ENCODE measurements at places on chromosomes 1 and 21.

GRCh38 chr1:179229214-179230140, at the start of gene ABL2:
Gene ABL2 (minus strand): TSS chr1:179229677. CDS start chr1:179229397, 280 bp downstream.
- DNase-seq: peak; percentile 77

GRCh38 chr1:234593771-234594504, 16.0 kb downstream of the IRF2BP2 start:
- no peak for DNase-seq

DNA sequence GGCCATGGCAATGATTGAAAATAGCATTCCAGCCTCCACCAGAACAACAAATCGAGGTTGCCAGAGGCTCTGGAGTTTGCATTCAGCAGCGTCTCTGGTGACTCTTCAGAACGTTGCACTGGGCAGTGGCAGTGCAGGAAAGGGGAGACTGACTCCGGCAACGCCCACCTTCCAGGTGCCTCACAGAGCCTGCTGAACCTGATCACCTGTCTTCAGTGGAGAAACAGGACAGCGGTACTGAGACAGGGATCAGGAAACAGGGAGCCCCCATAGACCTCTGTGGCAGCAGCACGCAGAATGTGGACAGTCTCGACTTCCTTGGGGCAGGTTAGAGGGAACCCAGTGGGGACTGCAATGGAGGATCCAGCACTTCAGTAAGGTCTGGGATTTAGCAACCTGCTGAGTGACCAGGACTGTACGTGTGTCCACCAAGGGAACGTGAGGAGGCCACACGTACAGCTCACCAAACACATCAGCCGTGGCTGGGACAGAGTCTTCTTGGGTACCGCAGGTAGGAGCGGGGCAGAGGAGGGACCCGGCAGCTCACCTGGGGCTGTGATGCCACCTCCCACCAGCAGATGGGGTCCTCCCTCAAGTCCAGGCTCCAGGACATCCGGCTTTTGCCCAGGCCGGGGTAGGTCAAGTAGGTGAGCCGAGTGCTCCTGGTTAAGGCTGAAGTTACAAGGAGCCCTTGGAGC, 128.6 kb downstream of the PRDM2 start:
- DNase-seq: peak; percentile 27

DNA sequence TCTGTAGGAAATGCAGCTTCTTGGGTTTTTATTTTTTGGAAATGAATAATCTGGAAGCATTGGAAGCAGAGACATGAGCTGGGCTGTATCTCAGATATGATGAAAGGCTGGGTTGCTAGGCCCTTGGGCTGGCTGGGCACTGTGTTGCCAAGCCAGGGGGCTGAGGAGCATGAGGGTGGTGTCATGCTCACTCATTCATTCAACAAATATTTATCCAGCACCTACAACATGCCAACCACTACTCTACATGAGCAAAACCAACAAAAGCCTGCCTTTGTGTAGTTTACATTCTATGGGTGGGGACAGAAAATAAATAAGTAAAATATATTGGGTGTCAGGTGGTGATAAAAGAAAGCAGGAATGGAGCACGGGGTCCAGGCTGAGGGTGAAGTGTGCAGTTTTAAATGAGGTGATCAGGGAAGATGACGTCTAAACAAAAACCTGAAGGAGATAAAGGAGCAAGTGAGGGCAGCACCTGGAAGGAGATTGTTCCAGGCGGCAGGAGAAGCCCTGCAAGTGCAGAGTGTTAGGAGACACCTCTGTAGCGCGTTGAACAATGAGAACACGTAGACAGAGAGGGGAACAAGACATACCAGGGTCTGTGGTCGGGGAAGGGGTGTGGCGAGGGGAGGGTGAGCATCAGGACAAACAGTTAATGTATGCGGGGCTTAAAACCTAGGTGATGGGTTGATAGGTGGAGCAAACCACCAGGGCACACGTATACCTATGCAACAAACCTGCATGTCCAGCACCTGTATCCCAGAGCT, 10.9 kb downstream of the TAGLN2 start:
- no peak for DNase-seq

DNA sequence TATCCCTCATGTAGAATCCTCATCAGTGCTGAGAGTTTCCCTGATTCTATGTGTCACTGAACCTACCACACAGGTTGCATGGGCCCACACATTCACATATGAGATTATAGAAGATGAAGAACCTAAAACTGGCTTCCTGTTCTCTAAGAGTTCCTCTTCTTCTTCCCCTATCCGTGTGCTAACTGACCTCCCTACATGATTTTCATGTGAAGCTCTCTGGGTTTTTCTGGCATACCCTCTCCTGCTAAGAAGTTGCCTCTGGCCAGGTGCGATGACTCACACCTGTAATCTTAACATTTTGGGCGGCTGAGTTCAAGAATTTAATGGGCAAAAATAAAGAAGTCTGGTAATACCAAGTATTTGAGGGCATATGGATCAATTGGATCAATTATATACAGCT, 5.5 kb upstream of the CD244 start:
- no peak for DNase-seq

GRCh38 chr1:183126000-183126366, 60.1 kb upstream of the LAMC2 start:
- DNase-seq: no peak

- DNase-seq: no peak
Observed at GRCh38 chr1:228064296-228064695, 18.2 kb upstream of the ARF1 start.

DNA sequence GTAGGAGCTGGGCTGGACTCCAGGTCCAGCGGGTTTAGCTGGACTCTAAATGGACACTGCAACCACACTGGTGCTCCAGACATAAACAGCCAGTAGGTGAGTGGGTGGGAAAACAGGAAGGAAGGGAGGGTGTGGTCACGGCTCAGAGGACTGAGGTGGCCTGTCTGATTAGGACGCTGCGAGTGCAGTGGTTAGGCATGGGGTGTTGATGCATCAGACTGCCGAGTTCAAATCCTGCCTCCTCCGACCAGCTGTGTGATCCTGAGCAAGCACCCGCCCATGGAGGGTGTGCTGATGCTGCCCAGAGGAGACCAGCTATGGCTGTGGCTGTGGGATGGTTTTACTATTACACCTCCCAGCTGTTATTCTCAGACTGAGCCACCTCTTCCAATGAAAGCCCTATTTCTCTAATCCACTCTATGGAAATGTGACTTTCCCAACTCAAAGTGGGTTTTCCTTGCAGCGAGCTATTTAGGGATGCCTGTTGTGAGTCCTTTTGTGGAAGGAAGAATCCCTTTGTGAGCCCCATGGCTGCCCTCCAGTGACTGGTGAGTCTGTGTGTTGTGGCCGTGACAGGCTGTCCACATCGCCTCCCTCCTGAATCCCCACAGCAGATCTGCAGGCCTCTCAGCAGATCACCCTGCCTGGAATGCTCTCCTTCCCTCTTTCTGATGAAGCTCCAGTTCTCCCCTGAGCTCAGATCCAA, 56.6 kb upstream of the EDN2 start:
- DNase-seq: no peak

GRCh38 chr1:159089184-159089791, 12.7 kb upstream of the AIM2 start:
- no peak for DNase-seq

DNA sequence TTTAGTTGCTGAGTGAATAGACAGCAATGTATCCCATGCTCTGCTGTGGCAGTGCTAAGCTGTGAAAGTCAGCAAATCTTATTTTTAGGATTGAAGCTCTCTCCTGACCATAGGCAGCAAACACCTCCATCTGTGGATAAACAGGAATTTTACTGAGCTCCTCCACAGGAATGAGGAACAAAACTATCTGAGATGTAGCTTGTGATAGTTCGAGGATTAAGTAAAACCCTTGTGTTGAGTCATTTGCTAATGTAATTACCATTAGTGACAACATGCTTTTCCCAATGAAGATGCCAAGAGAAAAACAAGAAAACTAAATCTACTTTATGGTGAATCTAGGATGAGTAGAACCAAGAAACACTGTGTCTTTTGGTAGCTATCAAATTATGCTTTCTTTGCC, 122.7 kb downstream of the CLEC20A start:
- no peak for DNase-seq

GRCh38 chr1:159040206-159040605, 30.5 kb downstream of the IFI16 start:
- no peak for DNase-seq

- DNase-seq: no peak
Observed at GRCh38 chr1:40998668-40999067, 19.2 kb downstream of the CTPS1 start.

DNA sequence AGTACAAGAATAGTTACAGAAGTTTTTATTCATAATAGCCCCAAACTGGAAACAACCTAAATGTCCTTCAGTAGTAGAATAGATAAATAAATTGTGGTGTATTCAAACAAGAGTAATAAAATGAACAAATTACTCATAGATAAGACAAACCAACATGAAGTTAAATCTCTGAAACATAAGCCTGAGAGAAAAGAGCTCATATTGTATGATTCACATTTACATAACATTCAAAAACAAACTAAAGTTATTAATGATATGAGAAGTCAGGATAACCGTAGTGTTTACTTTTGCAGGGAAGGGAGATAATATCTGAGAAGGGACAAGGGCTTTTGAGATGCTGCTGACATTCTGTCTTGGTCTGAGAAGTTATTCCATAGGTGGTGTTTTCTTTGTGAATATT, 13.5 kb downstream of the STPG1 start:
- DNase-seq: no peak

GRCh38 chr1:7539769-7540175, 231.3 kb upstream of the VAMP3 start:
- peak; percentile 38 for DNase-seq

GRCh38 chr1:154429118-154429517, 24.0 kb downstream of the IL6R start:
- DNase-seq: no peak

DNA sequence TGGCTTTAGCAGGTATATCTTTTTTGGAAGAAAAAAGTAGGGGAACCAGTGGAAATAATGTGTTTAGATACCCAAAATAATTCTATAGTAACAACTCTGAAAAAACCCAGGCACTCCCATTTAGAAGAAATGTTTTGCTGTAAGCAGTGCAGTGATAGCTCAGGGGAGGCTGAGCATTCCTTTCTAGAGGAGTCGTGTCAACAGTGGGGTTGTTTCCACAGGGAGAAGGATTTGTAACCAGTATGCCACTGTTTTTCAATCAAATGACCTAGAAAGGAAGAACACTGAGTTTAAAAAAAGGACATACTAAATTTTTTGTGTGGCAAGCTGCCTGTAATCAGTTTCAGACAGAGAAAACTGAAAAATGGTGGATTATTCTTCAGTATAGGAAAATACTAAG, 2.4 kb downstream of the PGD start:
- no peak for DNase-seq

DNA sequence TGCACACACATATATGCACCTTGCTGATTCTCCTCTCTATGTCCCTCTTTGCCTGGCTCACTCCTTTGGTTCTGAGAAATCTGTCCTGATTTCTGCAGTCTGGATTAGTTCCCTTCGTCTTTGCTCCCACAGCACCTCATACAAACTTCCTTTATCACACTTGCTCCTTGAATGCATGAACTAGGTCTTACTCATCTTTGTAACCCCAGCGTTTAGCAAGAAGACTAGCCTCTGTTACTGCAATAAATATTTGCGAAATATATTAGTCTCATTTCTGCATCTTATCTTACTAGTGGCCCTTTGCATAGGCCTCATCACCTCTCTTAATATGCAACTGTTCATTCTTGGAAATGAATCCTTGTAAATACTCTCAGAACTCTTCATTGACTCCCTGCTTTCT, 11.4 kb downstream of the SMYD2 start:
- DNase-seq: no peak

DNA sequence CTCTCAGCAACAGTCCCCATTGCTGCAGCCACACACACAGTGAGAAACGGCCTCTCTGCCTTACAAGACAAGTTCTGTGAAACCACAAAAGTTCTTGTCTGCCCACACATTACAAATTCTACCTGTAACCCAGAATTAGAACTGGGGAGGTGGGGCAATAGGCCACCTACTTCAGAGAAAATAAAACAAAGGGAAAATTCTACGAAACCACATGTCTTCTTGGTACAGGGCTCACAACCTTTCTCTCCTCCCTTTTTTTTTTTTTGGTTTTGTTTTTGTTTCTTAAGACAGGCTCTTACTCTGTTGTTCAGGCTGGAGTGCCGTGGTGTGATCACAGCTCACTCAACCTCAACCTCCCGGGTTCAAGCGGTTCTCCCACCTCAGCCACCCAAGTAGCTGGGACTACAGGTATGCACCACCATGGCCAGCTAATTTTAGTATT, 30.2 kb downstream of the LPAR3 start:
- no peak for DNase-seq

DNA sequence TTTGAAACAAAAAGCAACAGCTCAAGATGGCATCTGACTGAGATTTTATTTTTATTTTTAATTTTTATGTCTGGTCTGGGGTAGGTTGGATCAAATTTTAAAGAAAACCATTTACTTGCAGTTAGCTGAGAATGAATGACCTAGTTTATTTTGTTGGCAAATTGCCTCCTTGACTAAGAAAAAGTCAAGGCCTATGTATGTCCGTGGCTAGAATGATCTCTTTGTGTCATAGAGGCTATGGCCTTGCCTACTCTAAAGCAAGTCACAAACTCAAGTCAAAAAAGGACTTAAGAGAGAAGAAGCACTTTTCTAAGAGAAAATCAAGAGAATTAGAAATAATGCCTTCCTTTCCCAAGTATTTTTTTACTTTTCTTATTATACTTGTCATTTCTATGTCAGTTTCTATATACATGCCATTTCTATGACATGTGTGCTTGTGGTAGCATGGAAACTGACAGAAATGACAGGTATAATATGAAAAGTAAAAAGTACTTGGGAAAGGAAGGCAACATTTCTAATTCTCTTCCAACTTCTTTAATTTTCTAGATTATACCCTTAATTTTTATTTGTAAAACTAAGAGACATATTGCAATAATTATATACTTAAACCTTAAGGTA, 136.7 kb downstream of the CENPF start:
- no peak for DNase-seq

DNA sequence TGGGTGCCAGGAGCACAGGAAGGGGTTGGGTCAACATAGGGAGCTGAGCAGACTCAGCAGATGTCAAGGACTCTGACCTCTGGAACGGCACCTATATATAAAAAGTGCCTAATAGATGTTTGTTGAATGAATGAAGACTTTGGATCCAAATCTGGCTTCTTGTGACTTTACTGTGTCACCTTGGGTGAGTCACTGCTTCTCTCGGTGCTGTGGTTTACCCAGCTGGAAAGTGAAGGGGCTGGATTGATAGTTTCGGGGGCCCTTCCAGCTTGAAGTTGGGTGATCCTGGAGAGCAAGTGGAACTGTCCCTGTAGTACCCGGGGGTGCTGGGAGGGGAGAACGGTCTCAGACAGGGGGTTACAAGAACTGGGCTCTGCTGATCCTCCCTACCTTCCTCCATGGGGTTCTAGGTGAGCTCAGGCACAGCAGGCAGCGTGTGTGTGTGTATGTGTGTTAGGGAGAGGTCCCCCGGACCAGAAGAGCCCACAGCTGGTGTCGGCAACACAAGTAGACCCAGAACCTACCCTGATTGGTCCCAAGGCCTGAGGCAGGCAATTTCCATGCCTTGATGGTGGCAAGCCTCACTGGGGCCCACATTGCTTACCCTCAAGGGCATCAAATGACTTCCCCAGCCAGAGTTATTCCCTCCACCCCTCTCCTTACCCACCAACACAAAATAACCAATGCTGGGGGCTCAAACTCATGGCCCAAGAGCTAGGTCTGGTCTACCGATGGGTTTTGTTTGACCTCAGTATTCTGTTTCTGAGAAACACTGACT, 5.5 kb upstream of the PADI1 start:
- no peak for DNase-seq

GRCh38 chr1:46623743-46624644, 7.4 kb upstream of the MOB3C start:
- DNase-seq: no peak
